ENCODE measurements at places on chromosomes 2 and 18.

GRCh38 chr2:174327021-174327840 lies 7.5 kb upstream of the SP9 start:
- peak; percentile 30 for ATAC-seq

- ATAC-seq = no peak
Measured at GRCh38 chr2:72974436-72974754, 57.1 kb downstream of the EMX1 start.

GRCh38 chr18:67670024-67670543 lies 153.6 kb upstream of the DSEL start:
- no peak for ATAC-seq

- ATAC-seq = no peak
Measured at GRCh38 chr18:12773369-12773768, 70.5 kb downstream of the PSMG2 start.

DNA sequence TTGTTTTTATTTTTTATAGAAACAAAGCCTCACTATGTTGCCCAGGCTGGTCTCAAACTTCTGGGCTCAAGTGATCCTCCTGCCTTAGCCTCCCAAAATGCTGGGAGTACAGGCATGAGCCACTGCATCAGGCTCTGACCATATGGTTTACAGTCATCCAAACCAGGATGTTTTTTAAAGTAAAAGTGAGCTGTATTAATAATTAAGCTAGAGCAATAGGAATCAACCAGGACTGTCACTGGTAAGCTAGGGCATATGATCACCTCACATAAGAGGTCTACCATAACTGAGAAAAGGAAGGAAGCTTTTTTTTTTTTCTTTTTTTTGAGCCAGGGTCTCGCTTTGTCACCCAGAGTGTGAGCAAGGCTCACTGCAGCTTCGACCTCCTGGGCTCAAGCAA lies 8.5 kb upstream of the RBBP8 start:
- no peak for ATAC-seq

GRCh38 chr2:160054984-160055725 lies 7.3 kb downstream of the PLA2R1 start:
- peak; percentile 59 for ATAC-seq

DNA sequence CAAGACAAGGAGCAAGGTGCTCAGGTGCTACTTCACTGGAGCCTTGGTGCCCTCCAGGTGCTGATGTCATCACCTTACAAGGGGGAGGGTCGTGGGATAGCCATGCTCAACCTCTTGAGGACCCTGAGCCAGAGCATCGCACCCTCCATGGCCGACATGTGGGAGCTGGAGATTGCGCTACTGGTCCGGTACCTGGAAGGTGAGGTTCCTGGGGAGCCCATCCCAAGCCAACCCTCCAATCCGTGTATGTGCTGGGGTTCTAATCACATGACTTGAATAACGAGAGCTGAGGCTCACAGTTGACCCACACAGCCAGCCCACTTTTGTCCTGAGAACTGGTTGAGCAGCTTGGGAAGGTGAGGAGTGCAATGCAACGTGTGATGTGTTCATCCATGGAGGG lies 25.9 kb downstream of the MROH2A start:
- ATAC-seq = no peak

- ATAC-seq = no peak
Measured at GRCh38 chr18:46320928-46321711, 216.9 kb downstream of the HAUS1 start.

DNA sequence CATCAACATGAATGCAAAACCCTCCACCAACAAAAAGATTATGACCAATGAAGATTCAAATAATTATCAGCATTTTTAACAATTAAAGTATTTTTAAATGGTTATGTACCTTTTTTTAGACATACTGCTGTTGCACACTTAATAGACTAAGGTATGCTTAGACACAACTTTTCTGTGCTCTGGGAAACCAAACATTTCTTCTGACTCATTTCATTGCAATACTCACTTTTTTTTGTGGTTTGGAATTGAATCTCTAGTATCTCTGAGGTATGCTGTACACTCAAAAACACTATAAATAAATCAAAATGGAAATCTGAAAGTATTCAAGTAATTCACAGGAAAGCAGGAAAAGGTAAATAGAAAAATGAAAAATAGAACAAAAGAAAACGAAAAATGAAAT lies 247.9 kb upstream of the POU3F3 start:
- ATAC-seq = no peak

GRCh38 chr2:177758591-177759371 lies 313.8 kb downstream of the PDE11A start:
- no peak for ATAC-seq

- ATAC-seq = peak; percentile 47
Measured at GRCh38 chr2:230714136-230714480, 1.5 kb downstream of the CAB39 start.

DNA sequence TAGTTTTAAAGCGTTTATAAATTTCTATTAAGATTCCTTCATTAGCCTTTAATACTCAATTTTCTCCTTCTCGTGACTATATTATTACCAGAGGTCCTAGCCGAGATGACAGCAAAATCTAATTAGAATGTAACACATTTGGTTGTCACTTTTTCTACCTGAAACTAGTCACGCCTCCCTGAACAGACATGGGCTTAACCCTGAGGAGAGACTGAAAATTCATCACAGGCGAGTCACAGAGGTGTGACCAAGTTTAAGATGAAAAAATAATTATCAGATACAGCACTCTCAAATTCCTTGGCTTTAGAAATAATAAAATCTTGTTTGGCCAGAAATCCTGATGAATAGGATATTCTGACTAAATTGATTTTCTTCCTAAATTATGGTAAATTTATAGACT lies 834.4 kb upstream of the SLC39A10 start:
- no peak for ATAC-seq

- ATAC-seq = no peak
Measured at GRCh38 chr2:183950673-183951072, 647.7 kb upstream of the ZNF804A start.

DNA sequence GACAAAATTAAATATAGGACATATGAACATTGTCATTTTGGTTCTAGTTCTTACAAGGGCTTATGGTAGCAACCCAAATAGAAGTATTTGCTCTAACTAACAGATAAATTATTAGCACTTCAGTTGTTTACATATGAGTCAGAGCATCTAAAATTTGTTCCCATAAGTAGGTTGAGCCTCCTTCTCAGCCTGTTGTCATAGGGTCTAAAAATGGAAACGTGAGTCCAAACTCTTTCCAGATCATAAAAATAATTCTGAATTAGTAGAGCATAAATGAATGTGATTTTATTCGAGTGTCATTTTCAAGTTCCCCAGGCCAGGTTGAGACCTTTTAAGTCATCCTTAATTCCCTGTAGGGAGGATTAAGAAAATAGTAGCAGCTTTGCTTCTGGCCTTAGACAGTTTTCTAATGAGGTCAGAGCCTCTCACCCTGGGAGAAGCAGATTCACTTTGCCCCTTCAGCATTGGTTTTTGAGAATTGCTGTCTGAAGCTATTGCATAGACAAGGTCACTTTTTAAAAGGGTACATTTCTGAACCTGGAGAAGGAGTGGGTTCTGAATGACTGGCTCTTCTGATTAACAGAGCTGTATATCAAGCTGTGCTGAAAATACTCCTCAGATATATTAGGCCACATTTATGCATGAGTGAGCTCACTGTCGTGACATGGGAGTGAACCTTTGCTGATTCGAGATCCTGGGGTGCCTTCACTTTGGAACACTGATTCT lies 164.3 kb downstream of the NEDD4L start:
- no peak for ATAC-seq

DNA sequence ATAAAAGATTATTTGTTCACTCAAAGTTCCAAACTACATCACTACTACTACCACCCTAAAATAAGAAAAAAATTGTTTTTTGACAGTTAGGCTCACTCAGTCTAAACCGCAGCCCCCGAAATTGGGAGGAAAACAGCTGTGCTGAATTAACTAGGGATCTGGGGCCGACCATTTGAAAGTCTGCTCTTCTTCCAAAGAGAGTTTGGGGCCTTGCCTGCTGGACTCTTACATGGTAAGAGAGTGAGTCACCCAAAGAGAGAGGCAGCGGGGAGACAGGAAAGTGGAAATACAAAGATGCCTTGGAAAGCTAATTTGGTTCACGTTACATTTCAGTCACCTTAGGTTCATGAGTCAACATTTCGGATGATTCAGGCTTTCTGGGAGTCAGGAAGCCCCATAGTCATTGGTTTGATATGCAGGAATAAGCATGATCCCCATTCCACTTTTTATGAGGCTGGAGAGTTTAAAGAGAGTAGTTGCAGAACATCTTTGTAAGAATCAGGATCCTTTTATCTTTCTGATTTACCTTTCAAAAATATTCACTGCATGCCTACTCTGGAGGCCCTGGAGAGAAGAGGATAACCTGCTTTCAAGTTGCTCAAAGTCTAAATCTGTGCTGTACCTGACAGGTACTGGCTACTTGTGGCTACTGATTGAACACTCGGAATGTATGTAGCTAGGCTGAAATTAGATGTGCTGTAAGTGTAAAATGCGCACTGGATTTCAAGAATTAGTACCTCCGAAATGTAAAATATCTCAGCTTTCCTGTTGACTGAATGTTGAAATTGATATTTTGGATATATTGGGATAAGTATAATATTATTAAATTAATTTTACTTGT lies 995 bp upstream of the RTN4 start:
- peak; percentile 59 for ATAC-seq

GRCh38 chr2:230875347-230876315 lies 10.9 kb downstream of the ITM2C start:
- ATAC-seq = no peak

DNA sequence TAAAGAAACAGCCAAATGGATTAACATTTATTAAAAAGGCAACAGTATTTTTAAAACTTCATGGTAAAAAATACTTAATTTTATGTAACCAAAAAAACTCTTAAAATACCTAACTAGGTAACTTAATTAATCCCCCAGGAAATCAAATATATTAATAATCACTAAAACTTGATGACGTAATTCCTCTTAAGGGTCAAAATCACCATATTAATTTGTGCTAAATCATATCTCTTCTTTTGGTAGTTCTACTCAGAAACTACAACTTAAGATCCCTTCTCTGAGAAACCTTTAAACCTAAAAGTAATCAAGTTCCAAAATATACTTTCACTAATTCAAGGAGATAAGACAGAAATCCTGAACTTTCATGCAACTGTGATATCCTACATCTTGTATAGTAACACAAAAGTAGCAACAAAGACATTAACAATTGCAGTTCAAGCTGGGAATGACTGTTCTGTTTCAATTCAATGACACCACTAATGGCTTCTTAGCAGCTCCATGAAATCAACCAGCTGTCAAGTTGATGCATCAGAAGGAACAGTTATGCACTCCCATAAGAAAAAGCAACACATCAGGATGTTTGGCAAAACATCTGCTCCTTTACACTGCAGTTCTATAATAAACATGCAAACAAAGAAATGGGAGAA lies 4.0 kb downstream of the BAZ2B start:
- no peak for ATAC-seq

DNA sequence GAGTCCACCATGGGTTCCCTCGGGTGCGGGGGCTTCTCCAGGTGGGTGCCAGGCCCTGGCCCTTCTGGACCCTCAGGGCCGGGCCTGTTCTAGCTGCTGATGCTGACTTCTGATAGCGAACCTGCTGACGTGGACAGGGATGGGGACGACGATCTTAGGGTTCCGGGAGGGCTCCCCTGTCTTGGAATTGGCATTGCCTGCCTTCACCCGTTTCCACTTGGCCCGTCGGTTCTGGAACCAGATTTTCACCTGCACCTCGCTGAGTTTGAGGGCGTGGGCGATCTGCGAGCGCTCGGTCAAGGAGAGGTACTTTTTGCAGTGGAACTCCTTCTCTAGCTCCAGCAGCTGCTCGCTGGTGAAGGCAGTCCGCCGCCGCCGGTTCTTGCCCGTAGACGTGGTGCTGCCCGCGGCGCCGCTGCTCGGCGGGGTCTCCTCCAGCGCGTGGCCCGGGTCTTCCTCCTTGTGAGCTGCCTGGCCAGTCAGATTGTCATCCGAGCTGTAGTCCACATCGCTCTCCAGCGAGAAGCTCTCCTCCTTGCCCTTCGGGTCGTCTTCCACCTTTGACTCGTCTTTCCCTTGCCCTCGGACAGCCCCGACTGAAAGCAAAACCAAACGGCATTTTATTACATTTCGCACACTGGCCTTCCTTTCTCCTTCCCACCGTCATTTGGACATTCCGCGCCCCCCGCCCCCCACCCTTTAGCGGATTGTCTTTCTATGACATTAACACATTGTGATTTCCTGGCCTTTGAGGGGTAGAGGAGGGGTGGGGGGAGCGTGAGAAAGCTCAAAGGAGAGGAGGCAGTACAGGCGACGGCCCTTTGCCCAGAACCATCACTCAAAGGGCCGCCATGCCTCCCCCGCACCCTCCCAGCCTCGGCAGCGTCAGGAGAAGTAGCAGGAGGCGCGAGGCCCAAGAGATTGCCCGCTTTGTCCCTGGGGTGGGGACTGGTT lies 2.1 kb downstream of the GBX2 start:
- ATAC-seq = no peak

DNA sequence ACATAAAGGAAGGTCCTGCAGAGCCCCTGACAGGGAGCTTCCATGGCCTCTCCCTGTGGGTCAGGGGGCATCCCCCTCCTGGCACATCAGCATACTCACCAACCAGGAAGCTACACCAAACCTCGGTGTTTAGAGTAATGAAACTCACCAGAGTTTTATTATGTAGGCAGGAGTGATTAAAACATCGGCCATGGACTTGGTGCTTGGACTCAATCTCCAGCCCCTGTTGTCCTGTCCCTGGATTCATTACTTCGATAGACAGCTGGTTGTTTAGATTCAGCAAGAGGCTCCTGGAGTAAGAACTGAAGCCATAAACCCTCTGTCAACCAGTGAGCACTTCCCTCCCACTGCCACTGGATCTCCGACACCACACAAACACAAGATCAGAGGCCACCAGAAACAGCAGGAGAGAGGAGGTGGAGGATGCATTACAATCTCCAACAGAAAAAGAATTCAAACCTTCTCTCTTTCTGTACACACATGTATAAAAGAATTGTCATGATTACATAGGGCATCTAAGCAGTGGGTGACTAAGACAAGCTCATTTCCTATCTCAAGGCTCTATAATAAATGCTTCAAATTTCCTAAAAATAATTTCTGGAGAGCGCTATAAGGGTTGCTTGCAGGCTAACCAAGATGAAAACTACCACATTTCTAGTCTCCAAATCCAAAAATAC lies 27.2 kb downstream of the TBC1D8 start:
- ATAC-seq = no peak

GRCh38 chr2:201833781-201834180 lies 27.4 kb downstream of the CDK15 start:
- ATAC-seq = no peak

- no peak for ATAC-seq
Measured at GRCh38 chr18:1668279-1668678, 763.6 kb downstream of the ADCYAP1 start.
